ENCODE measurements at places on chromosomes 16 and 17.
A peak's percentile ranks its signal among the peaks of the same experiment; 100 is the strongest.

GRCh38 chr17:20979792-20980083 is 63.1 kb downstream of the USP22 start:
- no peak for DNase-seq

- DNase-seq, result peak; percentile 87
Measured at GRCh38 chr17:50297407-50297865, 23.2 kb downstream of the TMEM92 start.

DNA sequence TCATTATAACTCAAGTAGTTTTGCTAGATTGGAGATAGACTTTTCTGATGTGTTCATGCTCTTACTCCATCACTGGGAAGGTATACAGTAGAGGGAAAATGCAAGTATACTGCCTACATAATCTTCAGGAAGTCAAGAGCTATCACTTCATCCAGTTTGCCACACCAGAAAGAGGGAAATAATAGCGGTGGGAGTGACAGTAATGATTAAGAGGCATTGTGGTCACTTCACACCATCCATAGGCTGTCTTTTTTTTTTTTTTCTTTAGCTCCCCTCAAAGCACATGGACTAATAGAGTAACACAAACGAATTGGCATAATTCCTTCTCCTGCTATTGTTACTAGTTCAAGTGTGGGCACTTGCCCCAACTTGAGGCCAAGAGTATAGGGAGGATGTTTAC is 28.4 kb upstream of the HLF start:
- DNase-seq, result no peak

DNA sequence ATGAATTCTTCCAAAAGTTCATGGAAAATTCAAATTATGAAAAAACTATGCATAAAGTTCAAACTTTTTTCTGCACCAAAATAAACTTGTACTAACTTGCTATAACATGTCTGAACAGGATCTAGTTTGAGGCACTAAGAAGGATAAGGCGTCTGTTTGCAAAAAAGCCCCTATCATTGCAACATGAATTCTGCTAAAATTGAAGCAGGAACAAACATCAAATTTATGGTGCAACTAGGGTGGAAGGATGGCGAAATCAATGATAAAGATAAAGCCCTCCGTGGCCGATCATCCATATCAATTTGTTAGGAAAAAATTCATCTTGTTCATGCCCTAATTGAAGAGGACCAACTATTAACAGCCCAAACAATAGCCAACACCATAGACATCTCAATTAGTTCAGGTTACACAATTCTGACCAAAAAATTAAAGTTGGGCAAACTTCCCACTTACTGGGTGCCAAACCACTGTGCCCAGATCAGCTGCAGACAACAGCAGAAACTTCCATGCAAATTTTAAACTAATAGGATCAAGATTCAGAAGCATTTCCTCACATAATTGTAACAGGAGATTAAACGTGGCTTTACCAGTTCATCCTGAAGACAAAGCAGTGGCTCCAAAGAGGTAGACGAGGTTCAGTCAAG is 12.9 kb downstream of the IL21R start:
- no peak for DNase-seq

DNA sequence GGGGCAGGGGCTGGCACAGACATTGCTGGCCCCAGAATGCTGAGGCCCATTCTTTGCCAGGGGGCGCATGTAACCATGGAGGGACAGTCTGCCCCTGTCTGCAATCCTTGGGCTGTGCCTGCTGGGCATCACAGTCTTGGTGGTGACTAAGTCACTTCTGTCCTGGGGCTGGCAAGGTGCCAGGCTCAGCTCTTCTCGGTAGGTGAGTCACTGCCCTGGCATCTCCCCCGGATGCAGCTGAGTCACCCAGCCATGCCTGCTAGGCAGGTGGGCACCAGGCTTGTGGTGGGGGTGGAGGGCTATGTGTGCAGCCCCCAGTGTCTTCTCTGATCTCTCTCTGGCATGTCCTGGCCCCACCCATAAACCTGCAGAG is 5.6 kb downstream of the RARA start:
- DNase-seq, result peak; percentile 96

DNA sequence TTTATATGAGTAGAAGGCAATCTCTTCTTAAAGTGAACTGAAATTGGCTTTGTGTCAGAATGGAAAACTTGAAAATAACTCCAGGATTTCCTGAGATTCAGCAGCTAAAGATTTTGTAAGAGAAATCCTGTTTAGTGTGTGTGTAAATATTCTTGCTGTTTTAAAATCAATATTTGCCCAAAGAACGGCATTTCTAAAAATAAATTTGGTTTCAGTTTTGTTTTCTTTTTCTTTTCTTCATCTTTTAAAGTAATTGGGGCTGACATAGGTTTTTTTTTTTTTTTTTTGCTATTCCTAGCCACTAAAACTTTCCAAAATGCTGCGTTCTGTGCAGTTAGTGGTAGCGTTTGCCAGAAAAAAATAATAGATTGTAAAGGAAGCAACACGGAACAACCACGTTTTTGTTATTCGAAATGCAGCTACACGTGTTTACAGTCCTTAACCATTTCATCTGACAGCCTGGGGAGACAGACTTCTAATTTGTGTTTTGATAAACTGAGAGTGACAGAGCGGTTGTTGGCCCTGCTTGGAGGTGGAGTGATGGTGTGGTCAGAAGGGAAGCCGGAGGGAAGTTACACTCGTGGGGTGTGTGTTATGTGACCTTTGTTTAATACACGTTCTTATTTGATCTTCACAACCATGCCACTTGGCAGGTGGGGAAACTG is 21.6 kb upstream of the SMPD3 start:
- no peak for DNase-seq

Measured in activated CD8-positive, alpha-beta T cell treated with anti-CD3 and anti-CD28 coated beads for 36 hours (primary cell).